Neural crest cell (in vitro differentiated cells): ENCODE measurements at places on chromosomes 6 and 20.

DNA sequence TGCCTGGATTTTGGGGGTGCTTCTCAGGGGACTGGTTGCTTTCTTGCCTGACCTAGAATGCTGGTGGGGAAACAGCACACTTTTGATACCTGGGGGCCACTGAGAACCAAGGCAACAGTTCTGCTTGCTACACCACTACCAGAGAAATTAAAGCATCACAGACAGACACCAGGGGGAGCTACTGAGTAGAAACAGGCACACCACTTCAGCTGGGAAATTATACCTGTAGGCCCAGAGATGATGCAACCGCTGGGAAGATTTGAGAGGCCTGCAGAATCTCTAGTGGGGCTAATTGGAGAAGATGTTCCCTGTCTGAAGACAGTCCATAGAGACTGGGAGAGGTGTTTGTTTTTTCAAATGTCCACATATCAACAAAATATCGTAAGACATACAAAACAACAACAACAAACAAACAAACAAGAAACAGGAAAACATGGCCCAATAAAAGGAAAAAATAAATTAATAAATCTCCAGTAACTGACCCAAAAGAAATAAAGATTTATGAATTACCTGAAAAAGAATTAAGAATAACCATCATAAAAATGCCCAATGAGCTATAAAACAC is 129.4 kb upstream of the RIN2 start:
- DNase-seq: peak; percentile 74

DNA sequence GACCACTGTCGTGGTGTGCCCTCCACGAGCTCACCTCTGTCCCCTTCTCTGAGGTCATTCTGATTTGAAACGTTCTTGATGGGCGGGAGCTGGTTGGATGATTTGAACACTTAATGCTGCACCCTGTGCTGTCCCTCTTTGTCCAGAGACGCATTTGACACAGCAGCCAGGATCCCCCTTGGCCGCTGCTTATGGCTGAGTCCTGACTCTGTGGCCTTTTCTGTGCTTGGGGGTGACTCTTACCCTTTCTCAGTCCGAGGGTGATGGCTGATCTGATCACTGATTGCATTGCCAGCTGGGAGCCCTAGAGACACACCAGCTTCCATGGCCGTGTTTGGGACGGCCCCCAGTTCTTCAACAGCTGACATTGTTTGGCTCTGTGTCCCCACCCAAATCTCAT is 43.5 kb upstream of the FRMD1 start:
- no peak for DNase-seq

DNA sequence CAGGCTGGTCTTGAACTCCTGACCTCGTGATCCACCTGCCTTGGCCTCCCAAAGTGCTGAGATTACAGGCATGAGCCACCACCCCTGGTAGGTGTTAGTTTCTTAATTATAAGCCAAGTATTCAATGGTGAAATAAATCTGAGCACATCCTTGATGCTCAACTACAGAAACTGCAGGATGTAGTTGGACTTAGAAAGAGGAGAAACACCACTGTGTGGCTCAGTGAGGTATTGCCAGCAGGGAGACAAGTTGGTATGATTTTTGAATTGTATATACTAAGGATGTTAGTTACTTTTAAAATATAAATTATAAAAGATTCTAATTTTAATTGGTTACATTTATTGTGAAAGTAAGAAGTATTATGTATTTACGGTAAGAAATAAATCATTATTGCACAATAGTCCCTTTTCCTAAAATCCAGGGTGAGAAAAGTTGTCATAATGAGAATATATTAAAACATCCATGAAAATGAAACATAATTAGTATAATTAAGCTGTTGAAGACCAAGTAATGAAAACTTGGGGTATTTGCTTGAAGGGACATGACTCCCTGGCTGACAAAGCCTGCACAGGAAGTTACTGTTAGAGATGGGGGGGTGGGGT is 17.6 kb downstream of the SLC18B1 start:
- DNase-seq: no peak

DNA sequence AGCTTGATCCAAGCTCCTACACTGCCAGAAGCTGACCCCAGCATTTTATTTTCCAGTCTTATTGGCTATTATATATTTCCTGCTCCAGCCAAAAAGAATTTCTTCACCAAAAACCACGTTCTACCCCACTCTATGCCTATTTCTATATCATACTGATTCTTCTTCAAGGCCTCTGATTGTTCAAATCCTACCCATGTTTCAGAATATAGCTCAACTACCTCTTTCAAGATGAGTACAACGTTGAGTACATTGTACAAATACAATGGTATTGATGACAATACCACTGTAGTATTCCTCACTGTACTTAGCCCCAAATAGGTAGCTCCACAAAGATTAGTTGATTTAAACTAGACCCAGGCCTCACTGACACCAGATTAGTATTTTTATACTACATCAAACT is 31.0 kb downstream of the ASCC3 start:
- no peak for DNase-seq

- no peak for DNase-seq
Measured at GRCh38 chr6:104349191-104349590, 510.5 kb downstream of the HACE1 start.

DNA sequence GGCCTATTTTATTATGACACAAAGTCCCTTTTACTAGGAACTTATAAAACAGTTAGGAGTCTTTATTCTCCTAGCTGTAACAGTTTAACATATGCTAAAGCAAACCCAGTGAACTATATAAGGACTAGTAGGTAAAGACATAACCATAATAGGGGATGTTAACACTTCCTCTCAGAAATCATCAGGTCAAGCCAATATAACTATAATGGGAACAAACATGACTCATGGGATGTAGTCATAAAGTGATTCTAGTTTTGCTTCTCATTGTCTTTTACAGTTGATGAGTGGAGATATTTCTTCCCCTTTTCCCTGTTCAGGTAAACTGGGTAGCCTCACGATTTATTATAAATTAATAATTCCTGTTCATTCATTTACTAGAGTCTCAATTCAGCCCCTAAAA is 9.7 kb downstream of the PTCHD4 start:
- no peak for DNase-seq

DNA sequence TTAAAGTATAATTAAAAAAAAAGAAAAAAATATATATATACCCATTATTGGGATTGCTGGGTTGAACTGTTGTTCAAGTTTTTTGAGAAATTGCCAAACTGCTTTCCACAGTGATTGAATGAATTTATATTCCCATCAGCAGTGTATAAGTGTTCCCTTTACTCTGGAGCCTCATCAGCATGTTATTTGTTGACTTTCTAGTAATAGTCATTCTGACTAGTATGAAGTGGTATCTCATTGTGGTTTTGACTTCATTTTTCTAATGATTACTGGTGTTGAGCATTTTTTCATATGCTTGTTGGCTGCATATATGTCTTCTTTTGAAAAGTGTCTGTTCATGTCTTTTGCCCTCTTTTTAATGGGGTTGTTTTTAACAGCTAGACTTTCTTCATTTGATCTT is 1260.8 kb upstream of the GJE1 start:
- no peak for DNase-seq

GRCh38 chr6:22888163-22888752 is 318.9 kb downstream of the HDGFL1 start:
- DNase-seq: no peak

DNA sequence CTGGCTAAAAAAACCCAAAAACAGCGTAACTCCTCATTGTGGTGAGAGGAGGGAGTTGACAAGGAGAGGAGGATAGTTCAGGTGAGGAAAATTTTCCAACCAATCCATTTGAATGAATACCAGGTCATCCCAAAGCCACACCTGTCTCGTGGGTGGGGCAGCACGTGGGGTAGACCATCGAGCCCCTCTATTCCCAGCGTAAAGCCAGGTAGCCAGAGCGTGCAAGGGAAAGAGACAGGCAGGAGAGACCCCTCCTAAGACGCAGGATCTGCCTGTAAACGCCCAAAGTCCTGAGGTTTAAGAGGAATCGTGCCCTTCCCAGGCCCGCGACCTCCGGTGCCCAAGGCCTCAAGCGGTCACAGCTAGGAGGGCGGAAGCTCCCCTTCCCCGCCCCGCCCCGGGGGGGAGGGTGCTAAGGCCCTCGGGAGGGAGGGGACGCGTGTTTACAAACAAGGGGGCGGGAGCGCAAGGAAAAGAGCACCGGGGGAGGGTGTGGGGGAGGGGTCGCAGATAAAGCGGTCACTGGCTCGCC is 712 bp downstream of the RXRB start:
- DNase-seq: no peak

DNA sequence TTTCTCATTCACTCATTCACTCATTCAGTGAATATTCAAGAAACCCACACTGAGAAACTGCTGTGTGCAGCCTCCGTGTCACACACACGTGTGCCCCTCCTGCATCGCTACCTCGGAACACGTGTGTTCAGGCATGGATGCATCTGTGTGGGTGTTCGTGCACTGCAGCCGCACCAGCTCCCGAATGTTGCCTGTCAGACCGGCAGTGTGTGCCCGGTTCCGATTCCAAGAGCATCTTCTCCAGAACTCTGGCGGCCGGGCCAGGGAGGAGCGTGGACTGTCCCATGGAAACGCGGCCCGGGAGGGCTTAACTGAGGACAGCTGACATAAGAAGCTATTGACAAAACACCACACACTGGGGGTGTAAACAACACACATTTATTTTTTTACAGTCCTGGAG is 216.0 kb downstream of the DLL1 start:
- DNase-seq: no peak

DNA sequence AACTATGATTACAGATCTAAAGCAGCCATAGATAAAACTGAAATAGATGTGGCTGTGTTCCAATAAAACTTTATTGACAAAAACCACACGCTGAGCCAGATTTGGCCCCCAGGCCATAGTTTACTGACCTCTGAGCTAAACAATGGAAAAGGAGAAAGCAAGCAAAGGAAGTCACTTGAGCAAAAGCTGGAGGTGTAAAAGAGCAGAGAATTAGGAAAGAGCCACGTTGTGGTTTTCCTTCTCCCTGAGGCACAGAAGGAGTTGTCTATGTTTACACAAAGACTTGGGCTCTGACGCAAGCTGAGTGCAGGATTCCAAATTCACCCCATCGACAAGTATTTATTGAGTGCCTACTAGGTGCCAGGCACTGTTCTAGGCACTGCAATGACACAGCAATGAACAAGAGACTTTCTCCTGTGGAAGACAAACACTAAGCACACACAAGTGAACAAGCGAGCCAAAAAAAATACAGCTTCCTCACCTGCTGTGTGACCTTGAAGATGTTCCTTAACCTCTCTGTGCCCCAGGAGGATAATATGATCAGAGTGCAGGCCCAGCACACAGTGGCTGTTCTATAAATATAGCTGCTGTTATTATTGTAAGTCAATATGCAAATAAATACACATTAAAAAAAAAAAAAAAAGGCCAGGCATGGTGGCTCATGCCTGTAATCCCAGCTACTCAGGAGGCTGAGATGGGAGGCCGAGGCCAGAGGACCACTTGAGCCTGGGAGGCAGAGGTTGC is 75.4 kb upstream of the PTPN1 start:
- DNase-seq: no peak

DNA sequence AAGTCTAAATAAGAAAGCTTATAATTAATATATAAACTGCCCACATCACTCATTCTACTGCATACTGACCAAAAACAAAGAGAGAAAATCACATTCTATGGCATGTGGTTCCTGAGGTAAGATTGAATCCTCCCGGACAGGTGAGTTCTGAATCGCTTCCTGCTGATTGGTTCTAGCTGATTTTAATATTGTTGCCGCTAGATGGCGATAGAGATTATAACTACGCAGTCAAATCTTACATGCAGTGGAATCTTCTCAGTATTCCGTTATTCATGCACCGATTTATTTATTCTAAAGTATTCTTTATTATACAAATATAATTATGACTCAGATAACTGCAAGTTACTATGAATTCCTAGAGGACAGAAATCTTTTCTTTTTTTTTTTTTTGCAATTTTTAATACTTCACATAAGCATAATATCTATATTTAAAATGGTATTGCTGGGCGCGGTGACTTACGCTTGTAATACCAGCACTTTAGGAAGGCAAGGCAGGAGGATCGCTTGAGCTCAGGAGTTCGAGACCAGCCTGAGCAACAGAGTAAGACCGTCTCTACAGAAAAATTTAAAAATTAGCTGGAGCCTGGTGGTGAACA is 24.2 kb upstream of the TMX4 start:
- peak; percentile 26 for DNase-seq

GRCh38 chr20:19555726-19556125 is 202.3 kb upstream of the RIN2 start:
- no peak for DNase-seq

DNA sequence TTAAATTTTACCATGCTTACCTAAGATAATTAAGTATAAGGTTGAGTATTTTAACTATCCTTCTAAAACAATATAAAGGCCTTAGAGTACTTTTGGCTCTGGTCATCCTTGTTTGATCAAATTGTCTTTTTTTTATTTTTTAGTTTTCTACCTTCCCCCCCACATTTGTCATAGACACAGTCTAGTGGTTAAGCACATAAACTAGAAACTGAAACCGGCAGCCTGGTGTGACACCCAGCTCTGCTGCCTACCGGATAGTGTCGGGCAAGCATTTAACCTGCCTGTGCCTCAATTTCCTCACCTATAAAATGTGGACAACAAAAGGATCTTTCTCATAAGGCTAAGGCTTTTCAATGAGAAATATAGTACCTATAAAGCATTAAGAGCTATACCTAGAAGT is 21.6 kb upstream of the TULP4 start:
- DNase-seq: no peak

GRCh38 chr6:75418233-75418632 is 75.4 kb downstream of the FILIP1 start:
- no peak for DNase-seq

- DNase-seq: no peak
Measured at GRCh38 chr20:53829724-53830521, 236.3 kb upstream of the ZNF217 start.

GRCh38 chr6:83976037-83976755 is 57.4 kb upstream of the MRAP2 start:
- DNase-seq: no peak

GRCh38 chr6:1070085-1070521 is 241.8 kb upstream of the FOXQ1 start:
- no peak for DNase-seq

- no peak for DNase-seq
Measured at GRCh38 chr6:11317885-11318771, 85.7 kb upstream of the NEDD9 start.

GRCh38 chr6:28914941-28915340 is 8.8 kb downstream of the TRIM27 start:
- DNase-seq: no peak

- no peak for DNase-seq
Measured at GRCh38 chr6:130906736-130907381, 79.7 kb downstream of the SMLR1 start.
